NCI-H774 (cell line): ENCODE measurements at places on chromosomes 12 and 14.

GRCh38 chr12:19301223-19301622, 138.1 kb upstream of the AEBP2 start:
- DNase-seq: no peak

DNA sequence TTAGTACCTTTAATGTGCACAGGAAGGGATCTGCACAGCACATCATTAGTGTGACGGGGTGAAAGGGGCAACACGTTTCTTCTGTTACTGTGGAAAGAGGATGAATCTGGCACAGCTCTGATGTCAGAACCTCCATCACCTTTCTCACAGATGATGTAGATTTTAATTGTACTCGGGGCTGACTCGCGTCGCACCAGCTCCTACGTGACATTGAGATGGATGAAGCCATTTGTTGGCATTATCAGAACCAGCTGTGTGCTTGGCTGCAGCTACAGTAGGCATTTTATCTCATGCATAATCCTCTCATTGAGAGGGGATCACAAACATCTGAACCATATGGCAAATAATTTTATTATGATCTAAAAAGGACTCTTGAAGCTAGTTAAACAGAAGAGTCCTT, 173.6 kb downstream of the PDZRN4 start:
- no peak for DNase-seq

GRCh38 chr14:64764641-64765520, 60.7 kb downstream of the PLEKHG3 start:
- DNase-seq: no peak

DNA sequence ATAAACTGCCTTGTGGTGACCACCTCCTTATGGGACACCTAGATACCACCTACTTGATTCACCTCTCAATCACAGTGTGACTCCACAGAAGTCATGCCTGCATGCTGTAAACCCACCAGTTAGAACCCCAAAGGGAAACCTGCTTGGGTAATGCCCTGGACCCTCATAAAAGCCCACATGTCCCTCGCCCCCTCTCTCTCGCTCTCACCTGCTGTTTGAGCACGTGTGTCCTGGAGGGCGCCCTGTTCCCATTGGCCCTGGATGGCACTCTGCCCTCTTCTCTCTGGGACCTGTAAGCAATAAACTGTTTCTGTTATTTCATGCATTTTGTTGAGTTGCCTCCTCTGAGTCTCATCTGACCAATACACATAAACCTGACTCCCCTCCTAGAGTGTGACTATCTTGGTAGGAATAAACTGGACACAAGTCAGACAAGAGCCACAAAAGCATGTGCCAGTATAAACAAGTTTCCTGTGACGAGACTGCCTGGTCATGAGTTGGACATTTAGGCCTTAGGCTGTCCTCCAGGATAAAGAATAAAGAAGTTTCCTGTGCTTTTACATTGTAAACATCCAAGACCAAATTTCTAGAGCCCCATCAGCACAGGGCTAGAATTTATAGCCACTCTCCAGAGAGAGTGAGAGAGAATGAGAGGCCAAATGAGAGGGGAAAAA, 8.6 kb downstream of the IFI27L2 start:
- DNase-seq: no peak

DNA sequence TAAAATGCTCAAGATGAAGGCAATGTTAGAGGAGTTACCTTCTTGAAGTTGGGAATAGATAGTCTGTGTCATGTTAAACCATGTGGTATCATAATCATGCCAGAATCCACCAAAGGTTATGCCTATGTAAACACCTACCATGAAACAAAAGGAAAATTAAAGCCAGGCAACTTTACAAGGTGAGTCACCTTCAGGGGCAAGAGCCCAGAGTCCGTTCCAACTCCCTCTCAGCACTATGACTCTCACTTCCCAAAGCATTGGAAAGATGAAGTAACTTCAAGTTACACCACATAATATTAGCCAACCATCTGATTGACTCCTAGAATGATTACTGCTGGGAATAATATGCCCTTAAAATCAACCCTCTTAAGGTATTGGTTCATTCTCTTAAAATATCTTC, 38.5 kb downstream of the CATSPERB start:
- DNase-seq: no peak
